ENCODE measurements at places on chromosomes 3 and 15.

DNA sequence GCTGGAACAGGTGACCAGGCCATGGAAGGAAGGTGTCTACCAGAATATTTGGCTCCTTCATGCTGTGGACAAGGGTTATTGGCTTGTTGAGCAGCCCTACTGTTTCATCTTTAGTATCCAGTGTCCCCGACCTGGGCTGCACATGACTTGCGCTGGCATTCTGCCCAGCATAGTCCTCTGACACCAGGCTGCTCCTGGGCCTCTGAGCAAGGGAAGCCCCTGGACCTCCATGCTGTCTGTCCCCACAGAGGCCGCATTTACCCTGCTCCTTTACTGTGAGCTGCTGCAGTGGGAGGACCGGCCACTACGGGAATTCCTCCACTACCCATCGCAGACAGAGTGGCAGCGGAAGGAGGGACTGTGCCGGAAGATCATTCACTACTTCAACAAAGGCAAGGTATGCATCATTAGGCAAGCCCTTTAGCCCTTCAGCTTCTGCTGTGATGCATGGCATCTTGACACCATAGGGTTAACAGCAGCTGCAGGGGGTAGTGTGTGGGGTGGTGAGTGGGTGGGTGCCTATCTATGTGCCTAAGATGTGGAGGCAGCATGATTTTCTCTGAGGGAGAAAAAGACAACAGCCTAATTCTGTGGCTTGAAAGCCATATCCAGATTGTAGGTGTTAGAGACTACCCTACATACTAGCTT lies 44.0 kb upstream of the MANF start:
- DNase-seq, result no peak

DNA sequence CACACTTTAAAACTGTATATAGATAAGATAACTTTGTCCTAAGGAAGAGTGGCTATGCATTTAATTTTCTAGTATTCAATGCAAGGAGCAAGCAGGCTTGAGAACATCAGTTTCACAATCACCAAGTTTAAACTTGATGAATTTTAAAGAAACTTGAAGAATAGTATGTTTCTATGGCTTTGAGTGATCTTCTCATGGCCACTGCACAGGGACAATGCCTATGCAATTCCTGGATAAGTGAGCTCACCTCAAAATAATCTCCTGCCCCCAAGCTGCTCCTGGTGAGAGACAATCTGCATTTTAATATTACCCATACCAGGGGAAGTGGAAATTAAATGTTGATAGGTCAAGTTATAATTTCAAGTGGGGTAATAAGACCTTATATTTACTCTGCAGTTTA lies 376.6 kb upstream of the CBLB start:
- no peak for DNase-seq

- no peak for DNase-seq
Measured at GRCh38 chr3:177610686-177611633, 413.7 kb upstream of the TBL1XR1 start.

- DNase-seq, result no peak
Measured at GRCh38 chr3:171811295-171811912, 1.1 kb upstream of the PLD1 start.

GRCh38 chr3:123424321-123424998 lies 24.4 kb downstream of the ADCY5 start:
- DNase-seq, result no peak

GRCh38 chr3:72158639-72159326 lies 373.8 kb upstream of the PROK2 start:
- DNase-seq, result no peak

DNA sequence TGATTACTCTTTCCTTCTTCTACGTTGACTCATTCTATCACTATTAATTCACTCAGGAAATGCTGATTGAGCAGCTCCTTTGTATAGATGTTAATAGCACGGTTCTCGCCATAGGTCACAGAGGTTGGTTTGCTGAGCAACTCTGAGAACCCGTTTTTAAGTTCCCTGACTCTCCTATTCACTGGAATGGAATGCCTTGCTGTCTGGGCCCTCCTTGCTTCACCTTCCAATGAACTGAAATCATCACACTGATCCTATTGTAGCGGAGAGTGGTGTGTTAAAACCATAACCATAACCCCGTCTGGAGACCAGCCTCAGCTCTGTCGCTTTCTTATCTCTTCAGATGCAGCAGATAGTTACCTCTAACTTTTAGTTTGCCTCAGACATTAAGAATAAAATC lies 323.6 kb downstream of the GABRB3 start:
- no peak for DNase-seq

DNA sequence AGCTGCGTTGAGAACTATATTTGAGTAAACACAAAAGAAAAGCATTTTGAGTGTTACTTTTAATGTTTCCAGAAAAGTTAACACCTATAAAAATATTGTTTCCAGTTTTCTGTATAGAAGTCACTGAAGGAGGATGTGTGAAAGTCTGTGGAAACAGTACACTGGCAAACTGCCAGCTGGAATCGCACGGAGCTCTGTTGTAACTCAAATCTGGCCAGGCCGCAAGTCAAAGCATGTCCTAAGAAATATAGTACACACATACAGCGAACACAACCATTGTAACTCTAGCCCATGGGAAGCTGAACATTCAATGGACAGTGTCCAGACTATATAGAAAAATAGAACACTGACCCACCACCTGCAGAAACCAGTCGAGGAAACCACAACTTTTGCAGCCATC lies 657.2 kb downstream of the FHIT start:
- no peak for DNase-seq

DNA sequence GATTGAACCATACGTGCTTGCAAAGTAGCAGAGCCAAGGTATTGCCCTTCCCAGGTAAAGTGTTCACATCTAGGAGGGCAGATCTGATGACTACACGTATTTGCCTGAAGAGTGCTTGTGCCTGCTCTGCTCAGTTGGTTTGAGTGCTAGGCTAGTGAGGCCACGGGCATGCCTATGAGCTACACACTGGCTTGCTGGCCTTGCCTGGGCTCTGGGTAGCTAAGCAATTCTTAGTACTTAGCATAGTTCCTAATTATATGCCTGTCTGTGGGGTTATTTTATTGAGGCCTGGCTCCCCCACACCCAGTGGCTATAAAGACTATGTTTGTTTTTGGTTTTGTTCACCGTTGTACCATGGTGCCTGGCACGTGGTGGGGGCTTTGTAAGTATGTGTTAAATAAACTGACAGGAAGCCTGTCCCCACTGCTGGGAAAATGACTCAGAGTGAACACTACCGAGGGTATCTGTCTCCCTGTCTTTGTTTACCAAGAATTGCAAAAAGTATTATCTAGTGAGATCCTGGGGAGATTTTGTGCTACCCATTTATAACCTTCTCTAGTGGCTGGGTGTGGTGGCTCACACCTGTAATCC lies 72.1 kb upstream of the ETV5 start:
- DNase-seq, result no peak

DNA sequence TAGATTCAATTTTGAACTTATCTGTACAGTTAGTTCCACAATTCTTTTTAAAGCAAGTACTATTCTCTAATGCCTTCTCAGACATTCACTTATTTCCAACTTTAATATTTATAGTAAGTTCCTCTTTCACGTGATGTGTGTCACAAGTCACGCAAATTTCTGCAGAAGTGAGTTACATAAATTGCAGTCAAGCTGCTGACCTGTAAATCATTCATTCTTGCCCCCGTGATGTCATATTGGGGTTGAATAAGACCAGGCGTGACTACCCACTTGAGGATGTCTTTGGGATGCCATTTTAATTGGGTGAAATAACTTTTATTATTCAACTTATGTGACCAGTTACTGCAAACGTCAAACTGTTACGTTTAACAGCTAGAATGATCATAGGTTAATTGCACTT lies 15.1 kb downstream of the PPARG start:
- no peak for DNase-seq

DNA sequence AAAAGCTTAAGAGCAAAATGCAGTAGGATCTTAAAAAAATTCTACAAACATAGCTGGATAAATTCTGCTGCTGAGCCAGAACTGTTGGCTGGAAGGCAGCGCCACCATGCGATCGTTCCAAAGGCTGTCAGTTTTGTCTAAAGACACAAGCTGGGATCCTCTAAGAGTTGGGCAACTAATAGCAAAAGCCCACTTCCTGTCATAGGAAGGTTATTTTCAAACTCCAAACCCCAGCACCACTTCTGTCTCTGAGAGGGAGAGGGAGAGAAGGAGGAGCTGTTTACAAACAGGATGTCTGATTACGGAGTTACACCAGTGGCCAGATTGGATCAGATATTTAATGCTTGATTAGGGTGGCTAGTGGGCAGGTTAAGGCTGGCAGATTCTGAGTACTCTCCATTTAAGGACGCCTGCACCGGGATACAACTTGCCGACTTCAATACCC lies 44.0 kb downstream of the EIF4E3 start:
- peak; percentile 26 for DNase-seq

DNA sequence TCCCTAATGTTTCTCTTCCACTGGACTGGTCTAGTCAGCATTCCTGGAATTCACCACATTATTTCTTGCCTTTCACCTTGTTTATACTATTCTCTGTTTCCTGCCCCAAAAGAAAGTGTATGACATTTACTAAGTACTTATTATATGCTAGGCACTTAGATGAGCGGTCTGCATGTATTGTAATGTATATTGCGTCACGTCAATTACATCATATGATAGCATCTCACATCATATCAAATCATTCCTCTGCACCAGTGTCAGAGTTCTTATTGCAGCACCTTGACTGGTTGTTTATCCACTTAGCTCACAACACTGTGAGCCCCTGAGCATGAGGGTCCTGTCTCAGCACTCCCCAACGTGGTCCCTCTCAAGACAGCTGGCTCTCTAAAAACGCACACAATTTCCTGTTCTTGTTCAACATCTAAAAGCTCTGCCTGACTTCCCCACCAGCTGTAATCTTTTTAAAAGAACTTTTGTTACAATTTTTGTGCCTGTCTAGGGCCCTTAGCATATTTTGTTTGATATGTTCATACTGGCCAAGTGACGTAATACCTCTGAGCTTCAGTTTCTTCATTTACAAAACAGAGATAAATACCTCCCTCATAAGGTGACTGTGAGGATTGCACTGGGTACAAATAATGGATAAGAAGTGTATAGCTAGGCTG lies 58.8 kb downstream of the ARHGAP31 start:
- no peak for DNase-seq

DNA sequence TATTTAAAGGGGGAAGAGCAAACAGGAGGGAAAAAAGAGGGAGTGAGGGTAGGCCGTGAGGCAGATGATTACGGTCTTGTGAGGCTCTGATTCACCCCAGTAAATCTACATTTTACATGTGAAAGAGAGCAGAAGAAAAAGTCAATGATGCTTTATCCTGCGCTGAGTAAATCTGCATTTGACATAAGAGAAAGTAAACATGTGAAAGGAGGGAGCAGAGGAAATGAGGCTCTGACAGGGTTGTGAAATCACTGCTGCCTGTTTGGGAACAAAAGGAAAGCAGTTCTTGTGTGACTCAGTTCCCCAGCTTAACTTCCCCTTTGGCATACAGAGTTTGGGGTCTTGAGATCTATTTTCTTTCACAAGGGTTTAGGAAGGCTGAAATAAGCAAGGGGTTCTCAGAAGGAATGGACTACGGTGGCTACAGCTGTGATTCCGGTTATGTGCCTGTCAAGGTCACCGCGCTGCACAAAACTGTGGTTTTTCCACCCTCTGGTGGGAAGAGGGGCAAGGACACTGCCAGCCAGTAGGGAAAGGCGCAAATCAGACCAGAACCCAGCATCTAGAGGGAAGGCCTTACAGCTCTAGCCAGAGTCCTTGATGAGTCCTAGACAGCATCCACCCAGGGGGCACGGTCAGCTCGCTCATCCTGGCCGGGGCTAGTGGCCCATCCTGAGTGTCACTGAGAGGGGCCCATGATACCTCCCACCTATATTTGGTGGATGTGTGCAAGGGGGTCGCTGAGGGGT lies 18.9 kb upstream of the HCN4 start:
- DNase-seq, result no peak

DNA sequence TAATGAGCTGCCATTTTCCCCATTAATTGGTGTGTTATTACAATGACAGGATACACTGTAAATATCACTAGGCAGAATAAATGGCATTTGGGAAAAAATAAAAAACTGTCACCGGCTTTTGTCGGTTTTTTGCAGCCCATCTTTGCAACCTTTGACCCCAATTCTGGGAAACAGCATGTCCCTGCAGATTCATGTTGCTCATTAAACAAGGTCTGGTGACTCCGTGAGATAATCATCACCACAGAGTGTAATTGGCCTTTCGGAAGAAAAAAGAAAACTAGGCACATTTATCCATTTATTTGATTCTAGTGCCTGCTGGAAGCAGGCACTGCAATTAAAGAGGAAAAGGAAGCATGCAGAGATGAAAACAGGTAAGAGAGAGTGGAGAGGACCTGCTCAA lies 64.5 kb downstream of the TRAT1 start:
- DNase-seq, result no peak

DNA sequence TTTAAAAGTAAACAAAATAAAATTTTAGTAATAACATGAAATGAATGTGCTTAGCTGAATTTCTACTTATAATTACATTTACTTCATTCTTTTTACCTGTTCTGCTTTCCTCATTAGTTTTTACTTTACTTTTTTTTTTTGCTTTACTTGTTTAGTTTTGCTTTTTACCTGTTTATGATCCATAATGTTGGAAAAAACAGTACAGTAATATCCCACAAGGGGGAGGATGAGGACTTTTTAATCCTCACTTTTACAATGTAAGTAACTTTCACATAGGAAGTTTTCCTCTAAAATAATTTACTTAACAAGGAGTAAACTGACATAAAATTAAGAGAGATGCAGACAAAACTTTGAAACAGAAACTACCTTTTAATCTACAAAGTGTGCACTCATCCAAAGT lies 268.7 kb downstream of the TBC1D5 start:
- no peak for DNase-seq

Data from H54 (cell line).